Epithelial cell of umbilical artery (primary cell): ENCODE measurements at places on chromosomes 6 and 20. TPM values are rescaled to one million over a fixed set of nuclear protein-coding genes. Genes with fewer than 3 reads are reported as not detected.

RBBP8NL gene
- not detected in 2 replicates for total RNA-seq

CST5 gene
- not detected in 2 replicates for total RNA-seq

MDFI gene
- total RNA-seq: 42.7 and 56.5 TPM in 2 replicates

KIF25 gene
- not detected in 2 replicates for total RNA-seq

HRH3 gene
- not detected in 2 replicates for total RNA-seq

MCCD1 gene
- not detected in 2 replicates for total RNA-seq

GSTA2 gene
- not detected in 2 replicates for total RNA-seq
